ENCODE measurements at places on chromosomes 7 and 10.

GRCh38 chr7:34747176-34747781 is 89.3 kb downstream of the NPSR1 start:
- DNase-seq, result no peak

DNA sequence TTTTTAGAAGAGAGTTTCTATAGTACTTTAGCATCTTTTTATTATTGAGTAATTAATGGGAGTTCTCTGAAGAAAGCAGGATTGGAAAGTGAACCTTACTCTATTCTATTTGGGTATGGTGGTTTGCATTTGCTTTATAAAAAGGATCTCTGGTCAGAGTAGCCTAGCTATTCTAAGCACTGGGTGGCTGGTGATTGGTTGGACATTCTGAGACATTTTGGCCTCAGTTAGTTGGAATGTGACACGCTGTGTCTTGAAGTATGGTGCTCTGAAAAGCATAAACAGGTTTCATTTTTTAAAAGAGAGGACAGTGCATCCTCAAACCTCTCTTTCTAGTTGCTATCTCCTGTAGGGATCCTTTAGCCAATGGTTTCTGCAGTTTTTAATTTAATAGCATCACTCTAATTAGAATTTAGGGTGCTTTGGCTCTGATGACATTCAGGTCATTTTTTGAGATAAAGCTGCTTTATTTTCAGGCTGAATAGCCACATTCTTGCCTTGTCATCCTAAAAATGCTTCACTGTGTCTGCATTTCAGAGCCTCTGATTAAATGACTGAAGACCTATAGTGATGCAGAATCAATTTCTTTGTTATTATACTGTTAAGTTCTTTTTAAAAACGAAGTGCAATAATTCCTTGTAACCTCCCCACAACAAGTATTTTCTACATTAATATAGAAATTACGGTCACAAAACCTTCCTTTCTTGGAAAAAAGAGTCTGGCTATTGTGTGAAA is 20.6 kb downstream of the TMEM178B start:
- no peak for DNase-seq

DNA sequence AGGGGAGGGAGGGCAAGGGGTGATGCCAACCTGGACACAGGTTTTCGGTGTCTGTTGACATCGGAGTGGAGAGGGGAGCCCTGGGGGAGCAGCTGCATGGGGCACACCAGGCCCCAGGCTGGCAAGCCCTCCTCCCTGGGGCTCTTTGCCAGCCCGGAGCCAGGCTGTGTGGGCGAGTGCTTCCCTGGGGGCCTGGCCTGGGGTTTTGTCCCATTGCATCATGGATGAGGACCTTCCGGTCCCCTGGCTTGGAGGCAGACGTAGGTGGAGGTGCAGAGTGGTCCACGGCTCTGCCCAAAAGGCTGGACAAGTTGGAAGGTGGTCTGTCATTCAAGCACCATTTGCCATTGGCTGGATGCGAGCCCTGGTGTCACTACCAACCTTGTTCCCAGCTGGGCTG is 34.8 kb downstream of the ZMIZ1 start:
- no peak for DNase-seq

DNA sequence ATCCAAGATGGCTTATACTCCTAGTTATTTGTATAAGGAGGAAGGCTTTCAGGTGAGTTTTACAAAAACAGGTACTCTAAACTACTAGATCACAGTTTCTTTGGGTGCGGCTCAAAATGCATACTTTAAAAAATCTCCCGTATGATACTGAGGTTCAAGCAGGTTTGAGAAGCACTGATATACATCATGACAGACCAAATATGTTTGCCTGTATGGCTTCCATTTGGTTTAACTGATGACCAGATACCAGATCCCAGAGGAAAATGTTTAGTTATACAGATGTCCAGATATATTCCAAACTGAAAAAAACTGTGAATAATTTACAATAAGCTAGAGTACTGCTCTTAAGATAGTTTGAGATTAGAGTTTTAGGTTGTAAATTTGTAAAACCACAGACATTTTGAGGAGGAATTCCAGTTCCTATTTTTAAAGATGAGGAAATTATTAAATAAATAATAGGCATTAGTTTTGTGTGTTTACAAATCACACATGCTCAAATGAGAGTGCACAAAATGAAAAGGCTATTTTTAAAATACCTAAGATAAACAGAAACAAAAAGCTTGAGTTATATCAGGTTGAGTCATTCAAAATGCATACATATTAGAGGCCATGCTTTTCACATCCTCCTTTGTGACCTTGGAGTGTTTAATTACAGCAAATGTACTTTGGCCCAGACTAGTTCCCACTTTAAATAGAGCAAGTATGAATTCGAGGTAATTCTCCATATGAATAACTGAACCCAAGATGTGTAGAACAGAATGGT is 60.5 kb downstream of the SEMA3C start:
- DNase-seq, result no peak

GRCh38 chr10:122295451-122295809 is 24.3 kb downstream of the BTBD16 start:
- no peak for DNase-seq

GRCh38 chr10:92822060-92822634 is 26.2 kb upstream of the EXOC6 start:
- no peak for DNase-seq

DNA sequence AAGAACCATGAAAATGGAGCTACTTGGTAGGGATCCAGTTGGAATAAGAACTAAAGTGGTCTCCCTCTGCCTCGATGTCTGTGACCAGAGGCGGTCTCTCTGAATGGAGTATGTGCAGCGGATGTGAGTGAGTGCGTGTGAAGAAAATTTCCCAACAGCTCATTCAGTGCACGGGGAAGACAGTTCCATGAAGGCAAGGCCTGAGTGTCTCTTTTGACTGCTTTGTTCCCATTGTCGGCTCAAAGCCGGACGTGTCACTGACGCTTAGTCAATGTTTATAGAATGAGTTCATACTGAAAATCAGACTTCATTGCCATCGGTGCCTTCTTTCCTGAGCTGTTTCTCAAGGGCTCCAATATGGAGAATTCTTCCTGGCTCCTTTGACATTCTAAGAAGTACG is 55.3 kb upstream of the GRB10 start:
- DNase-seq, result no peak

DNA sequence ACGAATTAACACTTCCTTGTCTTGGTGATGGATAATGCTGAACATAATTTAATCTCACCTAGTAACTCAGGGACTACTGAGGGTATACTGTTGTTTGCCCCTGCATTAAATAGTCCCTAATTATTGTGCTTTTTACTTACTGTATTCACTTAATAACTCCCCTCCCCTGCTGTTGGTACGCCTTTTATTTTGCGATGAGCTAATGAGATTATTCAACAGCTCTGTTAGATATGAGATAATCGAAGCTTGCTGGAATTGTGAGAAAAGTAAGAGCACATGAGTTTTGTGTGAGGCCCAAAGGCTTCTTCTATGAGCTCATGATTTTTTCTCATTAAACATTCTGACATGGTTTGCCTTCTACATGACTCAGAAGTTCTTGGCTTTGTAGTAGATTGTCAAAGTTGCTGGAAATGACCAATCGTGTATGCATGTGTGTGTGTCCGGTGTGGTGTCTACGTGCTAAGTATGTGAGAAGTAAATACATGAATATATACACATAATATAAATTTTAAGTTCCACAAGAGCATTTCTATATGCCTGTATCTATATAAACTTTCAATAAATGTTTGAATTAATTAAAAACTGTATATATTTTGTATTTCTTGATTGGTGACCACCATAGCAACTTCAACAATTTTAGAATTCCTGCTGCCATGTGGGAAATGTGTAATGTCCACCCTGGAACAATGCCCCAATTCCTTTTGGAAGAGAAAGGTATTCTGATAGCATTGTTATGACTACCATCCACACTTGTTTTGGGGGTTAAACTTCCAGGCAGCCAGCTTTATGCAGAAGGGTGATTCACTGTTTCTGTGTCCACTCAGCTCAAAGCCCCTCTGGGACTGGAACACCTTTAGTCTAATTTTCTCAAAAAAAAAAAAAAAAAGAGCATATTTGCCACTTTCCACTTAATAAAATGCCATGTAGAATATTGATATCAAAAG is 106.2 kb downstream of the SAMD9 start:
- DNase-seq, result no peak

DNA sequence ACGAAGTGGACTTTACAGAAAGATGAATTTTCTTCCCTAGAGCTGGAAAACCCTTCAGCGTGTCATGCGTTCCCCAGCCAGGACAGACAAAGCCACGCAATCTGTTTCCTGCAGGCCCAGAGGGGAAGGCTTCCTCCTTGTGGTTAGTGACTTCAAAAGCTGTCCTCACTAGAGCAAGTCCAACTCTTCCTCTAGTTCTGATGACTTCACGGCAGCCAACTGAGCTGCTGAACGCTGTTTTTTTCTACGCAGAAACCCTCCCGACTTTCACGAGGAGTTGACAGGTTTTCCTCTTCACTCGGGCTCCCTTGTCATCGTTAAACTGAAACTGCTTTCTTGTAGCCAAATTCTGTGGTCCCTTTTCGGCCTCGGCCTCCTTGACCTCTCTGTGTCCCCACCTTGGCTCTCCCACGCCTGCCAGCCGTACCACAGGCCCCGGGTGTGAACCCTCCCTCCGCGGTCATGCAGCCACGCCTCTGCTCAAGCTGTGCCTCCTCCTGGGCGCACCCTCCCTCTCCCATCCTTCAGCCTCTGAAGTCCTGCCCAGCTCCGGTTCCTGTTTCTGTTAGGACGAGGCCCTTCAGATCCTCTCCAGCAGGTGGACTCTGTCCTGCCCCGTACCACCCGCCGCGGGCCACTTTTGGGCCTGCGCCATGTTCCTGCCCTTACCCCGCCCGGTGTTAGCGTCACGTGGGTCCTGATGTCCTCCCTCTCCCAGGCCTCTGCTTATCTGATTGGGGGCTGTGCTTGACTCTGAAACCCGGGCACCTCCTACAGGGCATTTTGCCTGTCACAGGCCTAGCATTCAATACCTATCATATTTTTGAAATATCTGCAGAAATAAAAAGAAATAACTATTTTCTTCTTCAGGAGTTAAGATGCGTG is 39.3 kb downstream of the CUX1 start:
- DNase-seq, result peak; percentile 23

DNA sequence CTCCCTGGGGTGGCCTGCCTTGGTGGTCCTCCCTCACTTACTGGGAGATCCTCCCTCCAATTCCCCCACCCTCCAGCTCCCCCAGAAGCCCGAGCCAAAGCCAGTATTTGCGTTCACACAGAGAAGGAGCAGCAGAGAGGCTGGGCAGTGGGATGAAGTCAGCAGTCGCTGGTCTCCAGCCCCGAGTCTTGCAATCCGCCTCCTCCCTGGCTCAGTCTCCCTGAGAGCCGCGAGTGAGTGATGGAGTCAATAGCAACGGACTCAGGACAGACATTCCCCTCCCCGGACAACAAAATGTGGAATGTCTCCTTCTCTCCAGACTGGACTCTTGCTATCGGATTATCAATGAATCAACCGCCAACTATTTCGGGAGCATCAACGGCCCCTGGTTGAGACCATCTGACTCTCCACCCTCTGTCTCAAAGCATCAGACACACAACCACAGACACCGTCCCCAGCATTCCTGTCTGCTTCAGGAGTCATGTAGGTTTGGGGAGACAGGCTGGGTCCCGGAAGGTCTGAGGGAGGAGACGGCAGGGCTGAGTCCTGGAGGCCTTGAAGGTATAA is 178.4 kb downstream of the SH3PXD2A start:
- DNase-seq, result no peak

- no peak for DNase-seq
These were observed 37.6 kb downstream of the PPIF start for GRCh38 chr10:79384773-79385391.

DNA sequence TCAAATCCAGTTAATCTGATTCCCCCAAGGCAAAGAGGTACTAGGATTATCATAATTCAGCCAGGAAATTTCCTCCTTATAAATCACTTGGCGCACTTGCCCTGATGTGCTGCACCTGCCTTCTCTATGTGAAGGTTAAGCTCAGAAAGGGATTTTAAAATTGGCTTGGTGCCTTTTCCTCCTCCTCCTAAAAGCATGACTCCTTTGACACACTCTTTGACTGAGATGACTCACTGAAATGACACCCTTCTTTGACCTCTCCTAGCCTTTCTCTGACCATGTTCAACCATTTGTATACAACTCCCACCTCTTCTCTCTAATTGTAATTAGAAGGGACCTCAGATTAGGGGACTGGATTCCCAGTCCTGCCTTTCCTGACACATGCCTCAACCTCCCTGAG is 46.5 kb downstream of the ABLIM1 start:
- DNase-seq, result no peak

DNA sequence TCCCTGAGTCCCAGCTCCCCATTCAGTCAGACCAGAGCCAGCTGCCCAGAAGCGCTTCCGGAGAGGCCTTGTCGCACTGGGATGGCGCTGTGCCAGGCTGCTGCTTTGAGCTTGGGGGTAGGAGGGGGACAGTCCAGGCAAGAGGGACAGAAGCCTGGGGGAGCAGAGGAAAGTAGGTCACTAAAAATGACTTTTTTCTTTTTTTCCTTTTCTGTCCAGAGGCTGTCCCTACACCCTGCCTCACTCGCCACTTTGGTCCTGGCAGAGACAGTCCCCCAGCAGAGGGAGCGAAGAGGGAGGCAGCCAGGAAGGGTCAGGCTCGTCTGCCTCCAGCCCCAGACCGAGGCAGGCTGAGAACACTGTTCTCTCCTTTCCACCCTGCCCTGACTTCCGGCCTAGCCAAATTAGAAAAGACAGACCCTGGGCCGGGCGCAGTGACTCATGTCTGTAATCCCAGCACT is 15.8 kb upstream of the TRIM8 start:
- DNase-seq, result no peak

DNA sequence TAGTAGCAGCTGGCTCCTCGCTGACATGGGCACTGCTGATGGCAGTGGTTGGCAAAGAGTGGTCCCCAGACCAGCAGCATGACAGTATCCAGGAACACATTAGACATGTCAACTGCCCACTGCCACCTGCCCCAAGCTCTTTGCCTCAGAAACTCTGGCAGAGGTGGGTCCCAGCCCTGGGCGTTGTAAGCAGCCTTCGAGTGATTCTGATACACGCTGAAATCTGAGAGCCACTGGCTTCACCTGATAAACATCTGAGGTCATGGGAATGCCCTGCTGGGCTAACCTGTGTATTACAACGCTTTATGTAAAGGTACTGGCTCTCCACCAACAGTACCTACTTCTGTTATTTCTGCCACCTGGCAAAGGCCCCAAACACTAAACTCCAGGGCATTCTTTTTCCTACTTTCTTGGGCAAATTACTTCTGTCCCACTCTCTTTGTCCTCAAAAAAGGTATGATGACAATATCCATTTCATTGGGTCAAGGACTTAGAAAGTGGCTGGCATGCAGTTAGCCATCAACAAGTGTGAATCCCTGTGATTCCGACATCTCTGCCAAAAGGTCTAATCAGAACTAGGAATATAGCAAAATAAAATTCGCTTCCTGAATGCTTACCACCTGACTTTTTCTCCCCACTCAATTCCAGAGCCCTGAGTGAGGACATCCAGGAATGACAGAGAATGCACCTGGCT is 9.2 kb downstream of the SGMS1 start:
- no peak for DNase-seq

GRCh38 chr10:59563531-59563930 is 146.1 kb downstream of the SLC16A9 start:
- DNase-seq, result no peak

DNA sequence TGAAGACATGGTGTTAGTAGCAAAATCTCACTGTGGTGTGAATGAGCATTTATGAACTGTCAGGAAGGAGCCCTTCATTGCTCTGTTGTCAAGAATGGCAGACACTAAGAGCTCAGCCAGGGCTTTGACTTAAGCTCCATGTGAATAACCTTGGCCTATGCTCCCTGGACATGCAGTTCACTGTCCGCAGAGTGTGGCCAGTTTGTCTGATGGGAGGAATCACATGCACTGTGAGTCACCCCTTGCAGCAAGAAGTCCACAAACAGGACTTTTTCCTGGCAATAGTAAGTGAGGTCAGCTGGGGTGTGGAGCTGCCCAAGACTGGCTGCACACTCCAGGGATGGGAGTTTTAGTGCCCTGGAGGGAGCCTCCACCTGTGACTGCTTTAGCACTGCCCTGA is 49.5 kb downstream of the ZNF37A start:
- DNase-seq, result no peak
